RWPE1 (cell line): ENCODE measurements at places on chromosomes 5 and 9.

- peak; percentile 98 for DNase-seq
These were observed at the start of gene POLR1E for GRCh38 chr9:37485389-37486255. TSS of gene POLR1E (plus strand) at chr9:37485948. CDS start at chr9:37486048, 100 bp downstream.

GRCh38 chr5:159762921-159763320, 153.4 kb upstream of the ADRA1B start:
- DNase-seq = no peak

GRCh38 chr5:173413471-173413982, 85.3 kb upstream of the STC2 start:
- no peak for DNase-seq

- DNase-seq = no peak
These were observed 114.7 kb downstream of the SNX18 start for GRCh38 chr5:54632131-54632701.
